ENCODE measurements at places on chromosomes 6 and 20. TPM values are rescaled to one million over a fixed set of nuclear protein-coding genes. Genes with fewer than 3 reads are reported as not detected.

Gene CRISP2
- 0.48 TPM for total RNA-seq

Gene SPATA25
- 4.2 TPM for total RNA-seq

Gene WDR46
- total RNA-seq = 53.1 TPM

GRCh38 chr20:42260184-42260583 lies 642.0 kb upstream of the CHD6 start:
- no peak for DNase-seq
- H3K27ac ChIP-seq = no peak overlapping the region
- no peak overlapping the region for H3K4me3 ChIP-seq
- no peaks in the 10 kb centered on the region for H3K36me3 ChIP-seq
- H3K4me1 ChIP-seq = peaks cover 14% of the 10 kb centered on the region

GRCh38 chr6:156794546-156795354 lies 17.6 kb downstream of the ARID1B start:
- no peak for DNase-seq
- peaks cover 15% of the 10 kb centered on the region for H3K36me3 ChIP-seq
- H3K27ac ChIP-seq = peak overlapping the region; percentile 21
- no peak overlapping the region for H3K4me3 ChIP-seq

GRCh38 chr20:46011631-46012482 lies 3.1 kb downstream of the MMP9 start:
- H3K36me3 ChIP-seq = no peaks in the 10 kb centered on the region
- no peak overlapping the region for H3K27ac ChIP-seq
- no peak overlapping the region for H3K4me3 ChIP-seq

- no peaks in the 10 kb centered on the region for H3K27me3 ChIP-seq
- H3K4me3 ChIP-seq = no peak overlapping the region
- DNase-seq = no peak
- H3K4me1 ChIP-seq = no peaks in the 10 kb centered on the region
- H3K27ac ChIP-seq = no peak overlapping the region
These were observed 33.8 kb downstream of the FRMD1 start for GRCh38 chr6:168045141-168045691.

- no peaks in the 10 kb centered on the region for H3K36me3 ChIP-seq
- peaks cover 12% of the 10 kb centered on the region for H3K4me1 ChIP-seq
- no peak overlapping the region for H3K27ac ChIP-seq
- no peak overlapping the region for H3K4me3 ChIP-seq
These were observed 46.6 kb upstream of the AFDN start for GRCh38 chr6:167779993-167780655.

DNA sequence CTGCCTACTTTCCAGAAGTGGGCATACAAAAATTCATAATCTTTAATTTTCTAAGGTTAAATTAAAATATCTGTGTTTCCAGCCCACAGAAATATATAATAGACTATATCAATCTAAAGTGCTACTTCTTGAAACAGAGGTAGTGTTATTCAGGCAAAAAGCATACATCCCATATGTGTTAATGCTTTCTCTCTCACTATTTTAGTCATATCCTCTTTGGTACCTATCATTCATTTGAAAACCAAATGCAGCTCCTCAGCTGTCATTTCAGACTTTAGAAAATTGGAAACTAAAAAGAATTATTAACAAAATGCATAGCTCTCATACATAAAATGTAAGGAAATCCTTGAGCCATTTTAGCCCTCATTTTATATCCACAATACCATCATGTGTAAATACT lies 925 bp downstream of the FHL5 start:
- H3K27ac ChIP-seq = no peak overlapping the region
- H3K4me3 ChIP-seq = no peak overlapping the region
- DNase-seq = no peak
- no peaks in the 10 kb centered on the region for H3K4me1 ChIP-seq
- no peaks in the 10 kb centered on the region for H3K27me3 ChIP-seq
- no peaks in the 10 kb centered on the region for H3K36me3 ChIP-seq

GRCh38 chr6:148406579-148407371 lies 64.1 kb downstream of the SASH1 start:
- H3K27ac ChIP-seq = peak overlapping the region; percentile 72
- peaks cover 14% of the 10 kb centered on the region for H3K4me1 ChIP-seq
- peaks cover 14% of the 10 kb centered on the region for H3K36me3 ChIP-seq

- H3K4me1 ChIP-seq = peaks cover 5% of the 10 kb centered on the region
- H3K27me3 ChIP-seq = no peaks in the 10 kb centered on the region
- DNase-seq = no peak
- no peaks in the 10 kb centered on the region for H3K36me3 ChIP-seq
- no peak overlapping the region for H3K27ac ChIP-seq
- no peak overlapping the region for H3K4me3 ChIP-seq
These were observed 342.5 kb upstream of the JARID2 start for GRCh38 chr6:14903176-14904038.

DNA sequence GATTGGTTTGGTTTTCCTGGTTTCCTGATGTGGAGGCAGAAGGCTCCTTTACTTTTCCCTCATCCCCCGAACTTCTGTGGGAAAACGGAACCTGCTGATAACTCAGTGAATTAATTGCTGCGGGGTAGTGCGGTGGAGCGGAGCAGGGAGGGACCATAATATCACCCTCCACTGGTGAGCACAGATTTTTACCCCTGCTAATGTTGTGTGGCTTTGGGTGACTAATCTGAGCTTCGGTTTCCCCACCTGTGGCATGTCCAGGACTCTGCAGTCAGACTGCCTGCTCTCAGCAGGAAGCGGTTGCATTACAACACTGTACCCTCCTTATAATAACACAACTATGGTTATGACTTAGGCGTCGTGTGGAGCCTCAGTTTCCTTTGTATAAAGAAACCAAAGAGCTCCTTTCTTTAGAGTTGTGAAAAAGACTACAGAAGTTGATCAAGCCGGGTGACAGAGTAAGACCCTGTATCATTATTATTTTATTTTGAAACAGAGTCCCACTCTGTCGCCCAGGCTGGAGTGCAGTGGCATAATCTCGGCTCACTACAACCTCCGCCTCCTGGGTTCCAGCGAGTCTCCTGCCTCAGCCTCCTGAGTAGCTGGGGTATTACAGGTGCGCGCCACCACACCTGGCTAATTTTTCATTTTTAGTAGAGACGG lies 2.2 kb upstream of the ID1 start:
- H3K27me3 ChIP-seq = peaks cover 13% of the 10 kb centered on the region
- peaks cover 20% of the 10 kb centered on the region for H3K36me3 ChIP-seq

GRCh38 chr20:63154395-63154794 lies 61.5 kb downstream of the YTHDF1 start:
- no peaks in the 10 kb centered on the region for H3K36me3 ChIP-seq
- no peak overlapping the region for H3K27ac ChIP-seq
- H3K4me3 ChIP-seq = no peak overlapping the region
- peaks cover 36% of the 10 kb centered on the region for H3K27me3 ChIP-seq
- no peak for DNase-seq

GRCh38 chr20:5316188-5317158 lies at the start of gene PROKR2:
PROKR2 (minus strand) TSS chr20:5316954; CDS start chr20:5314369, 2,585 bp downstream.
- peak within 1 kb of the TSS; percentile 83 for H3K4me3 ChIP-seq
- H3K27ac ChIP-seq = no peak within 1 kb of the TSS
- DNase-seq = no peak
